ENCODE measurements at places on chromosomes 16 and 17. TPM values are rescaled to one million over a fixed set of nuclear protein-coding genes. Genes with fewer than 3 reads are reported as not detected.

GCGR gene
- not detected for total RNA-seq

PYY gene
- total RNA-seq, result not detected

KRTAP9-8 gene
- total RNA-seq, result not detected

CLEC3A gene
- not detected for total RNA-seq

GRCh38 chr17:77942112-77942988 is 16.2 kb upstream of the TNRC6C start:
- DNase-seq, result no peak
- H3K4me3 ChIP-seq, result no peak overlapping the region
- H3K27ac ChIP-seq, result no peak overlapping the region
- peaks cover 7% of the 10 kb centered on the region for H3K27me3 ChIP-seq

ALOX12B gene
- total RNA-seq, result not detected

MARVELD3 gene
- 2.1 TPM for total RNA-seq

RND2 gene
- 1.5 TPM for total RNA-seq

WNT9B gene
- not detected for total RNA-seq

WDR90 gene
- 17.0 TPM for total RNA-seq

TM4SF5 gene
- not detected for total RNA-seq

DNA sequence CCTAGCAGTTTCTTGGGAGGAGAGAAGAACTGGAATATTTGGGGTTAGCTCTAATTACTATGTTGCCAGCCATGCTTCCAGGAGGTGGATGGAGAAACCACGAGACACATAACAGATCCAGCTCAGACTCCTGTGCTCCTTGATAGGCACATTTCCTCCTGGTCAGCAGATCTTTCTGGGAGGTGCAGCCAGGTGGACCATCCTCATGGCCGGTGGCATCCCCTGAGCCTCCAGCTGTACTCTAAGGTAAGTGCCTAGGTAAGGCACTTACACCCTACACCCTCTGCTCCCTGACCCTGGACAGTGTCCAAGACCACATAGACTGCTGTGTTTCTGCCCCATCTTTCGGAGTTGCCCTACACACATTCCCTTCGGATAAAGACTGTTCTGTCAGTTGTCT is 27.1 kb upstream of the N4BP1 start:
- H3K4me3 ChIP-seq, result no peak overlapping the region
- H3K27ac ChIP-seq, result no peak overlapping the region
- H3K27me3 ChIP-seq, result peaks cover 18% of the 10 kb centered on the region
- no peaks in the 10 kb centered on the region for H3K36me3 ChIP-seq
- no peak for DNase-seq
- no peaks in the 10 kb centered on the region for H3K4me1 ChIP-seq

- H3K36me3 ChIP-seq, result no peaks in the 10 kb centered on the region
- no peaks in the 10 kb centered on the region for H3K4me1 ChIP-seq
- no peak for DNase-seq
Measured at GRCh38 chr16:19486750-19487325, 35.1 kb downstream of the GDE1 start.

DNA sequence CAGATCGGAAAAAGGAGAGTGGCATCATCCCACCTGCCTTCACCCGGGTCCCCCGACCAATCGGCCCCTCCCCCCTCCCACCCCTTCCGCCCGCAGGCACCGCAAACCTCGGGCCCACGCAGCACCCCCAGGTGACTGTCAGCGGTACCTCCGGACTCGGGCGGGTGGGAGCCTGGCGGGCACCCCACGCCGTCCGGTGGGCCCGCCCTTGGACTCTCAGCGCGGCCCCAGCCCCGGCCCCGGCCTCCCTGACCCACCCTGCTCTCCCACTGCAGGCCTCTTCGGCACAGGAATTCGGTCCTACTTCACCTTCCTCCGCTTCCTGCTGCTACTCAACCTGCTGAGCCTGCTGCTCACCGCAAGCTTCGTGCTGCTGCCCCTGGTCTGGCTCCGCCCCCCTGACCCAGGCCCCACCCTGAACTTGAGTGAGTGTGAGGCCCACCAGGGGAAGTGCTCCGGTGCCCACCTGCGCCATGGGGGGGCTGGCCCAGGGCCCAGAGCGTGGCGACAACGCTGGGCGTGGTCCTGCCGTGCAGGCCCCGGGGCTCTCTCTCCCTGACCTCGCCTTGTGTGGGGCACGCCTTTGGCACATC is 1.6 kb downstream of the TMC8 start:
- peaks cover 9% of the 10 kb centered on the region for H3K4me1 ChIP-seq
- H3K27ac ChIP-seq, result no peak overlapping the region
- H3K36me3 ChIP-seq, result no peaks in the 10 kb centered on the region
- DNase-seq, result peak; percentile 87
- peaks cover 2% of the 10 kb centered on the region for H3K27me3 ChIP-seq

ALOX12 gene
- total RNA-seq, result not detected

C16orf46 gene
- 0.36 TPM for total RNA-seq

- H3K4me1 ChIP-seq, result peaks cover 27% of the 10 kb centered on the region
- no peak overlapping the region for H3K4me3 ChIP-seq
- H3K27me3 ChIP-seq, result no peaks in the 10 kb centered on the region
- DNase-seq, result no peak
- no peak overlapping the region for H3K27ac ChIP-seq
- H3K36me3 ChIP-seq, result no peaks in the 10 kb centered on the region
Measured at GRCh38 chr17:73616120-73616872, 27.9 kb downstream of the SDK2 start.

DPEP3 gene
- not detected for total RNA-seq

- peaks cover 20% of the 10 kb centered on the region for H3K36me3 ChIP-seq
- H3K4me3 ChIP-seq, result no peak overlapping the region
- no peaks in the 10 kb centered on the region for H3K27me3 ChIP-seq
- H3K27ac ChIP-seq, result no peak overlapping the region
- H3K4me1 ChIP-seq, result peaks cover 7% of the 10 kb centered on the region
Measured at GRCh38 chr17:46759141-46759540, 59.4 kb downstream of the WNT3 start.

- peaks cover 6% of the 10 kb centered on the region for H3K36me3 ChIP-seq
- H3K4me1 ChIP-seq, result peaks cover 15% of the 10 kb centered on the region
- no peak for DNase-seq
Measured at GRCh38 chr16:88698646-88699045, 7.6 kb downstream of the RNF166 start.

- H3K4me1 ChIP-seq, result peaks cover 37% of the 10 kb centered on the region
- H3K36me3 ChIP-seq, result peaks cover 5% of the 10 kb centered on the region
- H3K27ac ChIP-seq, result peak overlapping the region; percentile 95
- H3K4me3 ChIP-seq, result peak overlapping the region; percentile 91
- DNase-seq, result no peak
- no peaks in the 10 kb centered on the region for H3K27me3 ChIP-seq
Measured at GRCh38 chr17:3667366-3668278, 756 bp downstream of the TAX1BP3 start.

DNA sequence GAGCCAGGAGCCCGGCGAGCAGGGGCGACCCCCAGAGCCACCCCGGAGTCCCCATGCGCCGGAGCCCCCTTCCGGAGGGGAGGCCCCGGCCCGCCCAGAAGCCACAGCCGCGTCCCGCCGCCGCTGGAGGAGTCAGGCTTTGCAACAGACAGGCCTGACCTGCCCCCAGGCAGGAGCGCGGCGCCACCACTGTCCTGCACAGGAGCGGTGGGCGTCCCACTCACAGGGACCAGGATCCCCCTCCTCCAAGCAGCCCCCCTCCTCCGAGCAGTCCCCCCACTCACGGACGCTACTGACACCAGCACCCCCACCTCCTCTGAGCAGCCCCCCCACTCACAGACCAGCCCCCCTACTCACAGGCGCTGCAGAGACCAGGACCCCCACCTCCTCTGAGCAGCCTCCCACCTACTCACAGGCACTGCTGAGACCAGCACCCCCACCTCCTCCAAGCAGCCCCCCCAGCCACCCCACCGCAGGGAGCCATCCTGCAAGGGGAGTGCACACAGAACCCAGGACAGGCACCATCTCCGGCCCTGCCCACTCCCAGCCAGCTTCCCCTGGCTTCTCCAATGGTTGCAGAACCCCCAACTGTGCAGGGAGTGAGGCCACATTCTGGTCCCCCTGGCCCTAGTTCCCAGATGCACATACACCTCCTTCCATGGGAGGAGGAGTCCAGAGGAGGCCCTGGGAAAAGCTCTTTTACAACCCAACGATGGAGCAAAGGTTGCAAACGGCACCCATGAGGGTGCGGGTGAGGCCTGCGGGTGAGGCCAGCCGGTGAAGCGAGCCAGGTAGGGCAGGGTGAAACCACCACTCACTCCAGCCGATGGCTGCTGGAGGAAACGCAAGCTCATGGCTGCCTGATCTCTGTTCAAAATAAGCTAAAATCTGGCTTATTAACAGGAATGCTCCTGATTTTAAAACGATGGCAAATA is 69.9 kb downstream of the ABR start:
- H3K27ac ChIP-seq, result peak overlapping the region; percentile 100
- no peaks in the 10 kb centered on the region for H3K36me3 ChIP-seq
- peak overlapping the region; percentile 60 for H3K4me3 ChIP-seq
- H3K4me1 ChIP-seq, result peaks cover 64% of the 10 kb centered on the region
- DNase-seq, result no peak

TLCD2 gene
- 9.5 TPM for total RNA-seq

Data from chondrocyte (in vitro differentiated cells).